ENCODE measurements at places on chromosomes 13 and 19.
A peak's percentile ranks its signal among the peaks of the same experiment; 100 is the strongest.

DNA sequence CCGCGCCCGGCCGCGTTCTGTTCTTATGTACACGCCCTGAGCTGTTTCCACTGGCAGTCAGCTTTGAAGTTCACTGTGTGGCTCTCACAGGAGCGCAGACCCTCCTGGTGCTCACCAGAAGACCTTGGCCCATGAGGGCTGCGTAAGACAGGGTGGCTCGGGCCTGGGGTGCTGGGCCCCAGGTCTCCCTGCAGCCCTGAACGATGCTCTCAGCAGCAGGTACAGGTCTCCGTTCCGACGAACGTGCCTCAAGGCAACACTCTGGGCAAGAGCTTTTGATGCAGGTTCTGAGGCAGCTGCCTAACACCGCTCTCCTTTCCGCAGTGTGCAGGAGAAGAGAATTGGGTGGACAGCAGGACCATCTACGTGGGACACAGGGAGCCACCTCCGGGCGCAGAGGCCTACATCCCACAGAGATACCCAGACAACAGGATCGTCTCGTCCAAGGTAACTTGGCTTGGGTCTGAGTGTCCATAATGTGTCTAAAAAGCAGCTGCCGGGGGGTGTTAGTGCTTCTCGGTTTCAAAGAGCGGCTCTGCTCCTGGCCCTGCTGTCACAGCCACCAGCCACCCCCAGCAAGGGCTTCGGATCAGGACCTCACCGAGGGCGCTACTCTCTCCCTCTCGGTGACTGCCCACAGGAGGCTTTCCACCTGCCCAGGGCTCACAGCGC lies 95.1 kb downstream of the ATP11A start:
- no peak for DNase-seq

GRCh38 chr19:39419003-39419402 lies 6.5 kb downstream of the PLEKHG2 start:
- no peak for DNase-seq

DNA sequence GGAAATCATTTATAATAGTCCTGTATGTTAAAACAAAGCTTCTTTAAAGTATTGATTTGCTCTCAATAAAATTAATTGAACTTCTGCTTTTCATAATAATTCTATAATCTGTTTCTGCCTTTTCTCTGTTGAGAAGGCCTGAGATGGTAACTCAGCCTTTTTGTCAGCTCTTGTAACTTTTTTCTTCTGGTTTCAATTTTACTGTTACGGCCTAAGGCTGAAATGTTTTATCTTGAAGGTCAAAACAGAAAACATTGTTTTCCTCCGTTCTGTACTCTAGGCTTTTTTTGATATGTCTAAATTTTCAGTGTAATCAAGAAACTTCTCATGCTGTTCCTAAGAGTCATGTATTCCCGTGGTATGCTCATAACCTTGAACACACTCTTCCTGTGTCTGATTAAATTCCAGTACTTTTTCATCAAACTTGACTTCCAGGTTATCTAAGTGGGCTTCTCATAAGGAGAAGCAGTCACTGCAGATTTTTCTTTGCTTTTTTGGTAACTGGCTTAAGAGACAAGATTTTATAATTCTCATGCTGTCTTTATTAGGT lies 7.6 kb upstream of the NAXD start:
- no peak for DNase-seq

GRCh38 chr13:29436721-29437280 lies 158.7 kb downstream of the SLC7A1 start:
- no peak for DNase-seq

DNA sequence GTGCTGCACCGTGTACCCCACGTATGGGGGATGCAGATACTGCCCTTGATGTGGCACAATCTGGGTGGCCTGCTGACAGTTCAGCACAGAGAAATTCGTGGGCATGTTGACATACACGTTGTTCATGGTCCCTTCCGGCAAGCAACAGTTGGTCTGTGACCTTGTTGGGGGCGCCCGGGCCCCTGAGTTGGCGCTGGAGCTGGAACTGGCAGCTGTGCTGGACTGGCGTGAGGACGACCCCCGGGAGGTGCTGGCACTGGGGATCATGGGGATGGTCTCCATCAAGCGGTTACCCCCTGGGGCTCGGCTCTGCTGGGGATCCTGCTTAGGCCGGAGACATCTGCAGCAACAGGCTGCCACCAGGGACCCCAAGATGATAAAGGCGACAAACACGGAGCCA lies 5.2 kb downstream of the SHISA2 start:
- no peak for DNase-seq

DNA sequence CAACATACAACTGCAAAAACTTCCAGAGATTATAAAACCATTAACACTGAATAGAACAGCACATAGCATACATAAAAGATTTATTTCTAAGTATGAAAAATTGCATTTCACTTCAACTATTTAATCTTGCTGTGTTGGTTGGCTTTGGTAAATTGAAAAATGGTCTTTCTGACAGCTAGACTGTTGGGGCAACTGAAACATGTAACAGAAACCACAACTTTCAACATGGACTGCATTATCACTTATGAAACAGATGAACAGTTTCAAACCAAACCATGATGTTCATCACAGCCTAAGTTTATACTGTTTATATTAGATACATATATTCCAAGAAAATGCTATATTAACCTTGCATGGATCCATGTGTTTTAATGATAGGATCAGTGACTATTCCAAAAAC lies 324.1 kb upstream of the PCDH9 start:
- DNase-seq, result no peak

GRCh38 chr19:1512671-1513498 lies at the start of gene ADAMTSL5:
ADAMTSL5 (minus strand) TSS chr19:1513019; CDS start chr19:1510943, 2,076 bp downstream.
- DNase-seq, result peak; percentile 82

- no peak for DNase-seq
Measured at GRCh38 chr19:47158367-47158791, 27.7 kb downstream of the SAE1 start.

DNA sequence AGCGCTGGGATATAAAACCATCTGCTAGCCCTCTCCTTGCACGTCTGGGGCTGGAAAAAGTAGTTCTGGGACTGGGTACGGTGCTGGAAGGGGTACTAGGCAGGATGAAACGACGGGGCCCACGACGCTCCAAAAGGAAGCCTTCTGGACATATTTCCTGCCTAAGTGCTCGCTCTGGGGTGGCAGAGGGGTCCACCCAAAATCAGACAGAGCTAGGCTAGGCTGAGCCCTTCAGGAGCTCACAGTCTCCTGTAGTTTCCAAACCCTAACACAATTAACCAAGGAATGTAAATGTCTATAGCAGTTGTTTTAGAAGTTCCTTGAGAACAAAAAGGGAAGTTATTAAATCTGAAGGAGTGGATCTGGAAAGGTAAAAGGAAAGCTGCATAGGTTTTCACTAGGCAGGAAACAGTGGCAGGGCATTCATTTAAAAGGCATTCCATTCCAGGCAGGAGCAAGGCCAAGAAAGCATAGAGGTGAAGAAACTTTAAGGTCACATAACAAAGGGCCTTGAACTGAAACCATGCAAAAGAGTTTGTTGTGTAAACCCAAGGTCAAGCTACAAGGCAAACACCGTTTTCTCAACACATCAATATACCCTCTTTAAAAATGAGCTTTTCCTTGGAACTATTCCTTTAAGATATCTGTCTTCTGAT lies 634 bp upstream of the DIAPH3 start:
- peak; percentile 15 for DNase-seq

DNA sequence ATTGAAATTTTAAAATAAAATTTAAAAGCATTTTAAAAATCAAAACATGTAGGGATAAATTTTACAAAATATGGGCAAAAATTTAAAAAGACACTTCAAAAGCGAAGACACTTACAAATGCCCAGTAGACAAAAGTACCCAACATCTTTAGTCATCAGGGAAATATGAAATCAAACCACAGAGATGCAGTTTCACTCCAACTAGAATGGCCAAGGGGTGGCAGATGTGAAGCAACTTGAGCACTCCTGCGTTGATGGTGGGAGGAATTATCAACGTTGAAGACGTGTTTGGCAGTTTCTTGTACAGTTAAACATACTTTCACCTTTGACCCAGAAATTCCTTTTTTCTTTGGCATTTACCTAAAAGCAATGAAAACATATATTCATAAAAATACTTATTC lies 518.0 kb upstream of the SGCG start:
- DNase-seq, result no peak

DNA sequence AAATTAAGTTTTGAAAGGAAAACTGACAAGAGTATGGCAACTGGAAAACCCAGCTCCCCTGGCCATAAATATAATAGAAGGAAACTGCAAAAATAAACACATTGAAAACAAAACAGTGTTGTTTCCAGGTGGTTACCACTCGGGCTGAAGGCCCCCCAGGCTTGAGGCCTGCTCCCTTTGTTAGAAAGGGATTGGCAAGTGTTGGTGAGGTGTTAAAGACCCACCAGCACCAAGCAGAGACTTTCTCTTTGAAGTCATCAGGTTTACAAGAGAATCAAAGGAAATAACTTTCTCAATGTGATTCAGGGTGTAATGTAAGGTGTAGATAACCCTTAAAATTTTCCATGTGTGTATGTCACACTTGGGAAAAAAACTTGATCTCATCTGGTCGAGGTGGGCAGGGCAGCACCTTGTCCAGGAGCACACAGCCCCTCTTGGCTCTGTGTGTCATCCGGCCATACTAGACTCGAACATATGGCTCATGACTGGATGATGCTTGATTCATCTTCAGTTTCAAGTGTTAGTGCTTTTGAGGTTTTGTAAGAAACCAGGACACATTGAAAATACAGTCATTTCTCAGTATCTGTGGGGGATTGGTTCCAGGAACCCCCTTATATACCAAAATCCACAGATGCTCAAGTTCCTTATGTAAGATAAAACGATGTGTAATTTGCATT lies 7.8 kb downstream of the ACTN4 start:
- DNase-seq, result no peak

- DNase-seq, result no peak
Measured at GRCh38 chr13:28340272-28340793, 154.6 kb downstream of the FLT1 start.

DNA sequence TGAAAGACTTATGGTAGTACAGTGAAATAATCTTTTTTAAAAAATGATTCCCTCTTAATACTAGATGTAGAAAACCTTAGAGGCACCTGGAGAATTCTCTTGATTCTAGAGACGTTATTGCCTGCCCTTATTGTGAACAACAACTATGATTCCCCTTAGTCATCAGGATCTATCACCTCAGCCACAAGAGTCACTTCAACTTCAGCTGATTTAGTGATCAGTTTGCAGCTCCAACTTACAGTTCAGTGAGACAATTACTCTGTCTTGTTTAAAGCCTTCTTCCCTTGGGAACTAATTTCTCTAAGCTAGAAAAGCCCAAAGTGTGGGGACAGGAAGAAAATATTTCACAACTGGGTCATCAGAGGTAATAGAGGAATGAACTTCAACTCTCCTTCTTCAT lies 254.3 kb upstream of the SLITRK1 start:
- DNase-seq, result no peak

DNA sequence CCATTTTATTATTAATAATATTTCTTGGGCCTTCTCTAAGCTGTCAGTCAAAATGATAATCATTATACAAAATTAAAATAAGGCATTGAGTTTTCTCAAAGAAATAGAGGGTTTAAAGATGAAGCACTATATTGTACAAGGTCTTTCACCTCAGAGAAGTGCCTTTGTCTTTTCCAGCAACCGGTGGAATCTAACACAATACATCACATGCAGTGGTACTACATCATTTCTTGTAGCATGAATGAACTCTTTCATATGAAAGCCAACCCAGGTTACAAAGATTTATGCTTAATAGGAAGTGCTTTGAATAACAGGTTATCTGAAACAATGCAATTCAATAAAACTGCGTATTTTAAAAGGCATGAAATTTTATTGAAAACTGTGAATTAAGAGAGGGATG lies 1620.8 kb downstream of the PCDH9 start:
- DNase-seq, result peak; percentile 67

- no peak for DNase-seq
Measured at GRCh38 chr13:30165796-30166195, 141.6 kb downstream of the KATNAL1 start.

DNA sequence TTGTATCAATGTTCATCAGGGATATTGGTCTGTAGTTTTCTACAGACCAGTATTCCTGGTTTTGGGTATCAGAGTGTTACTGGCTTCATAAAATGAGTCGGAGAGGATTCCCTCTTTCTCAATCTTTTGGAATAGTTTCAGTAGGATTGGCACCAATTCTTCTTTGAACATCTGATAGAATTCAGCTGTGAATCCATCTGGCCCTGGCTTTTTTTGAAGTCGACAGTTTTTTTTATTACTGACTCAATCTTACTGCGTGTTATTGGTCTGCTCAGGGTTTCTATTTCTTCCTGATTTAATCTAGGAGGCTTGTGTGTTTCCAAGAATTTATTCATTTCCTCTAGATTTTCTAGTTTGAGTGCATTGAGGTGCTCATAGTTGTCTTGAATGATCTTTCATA lies 11.4 kb downstream of the TEX26 start:
- no peak for DNase-seq

DNA sequence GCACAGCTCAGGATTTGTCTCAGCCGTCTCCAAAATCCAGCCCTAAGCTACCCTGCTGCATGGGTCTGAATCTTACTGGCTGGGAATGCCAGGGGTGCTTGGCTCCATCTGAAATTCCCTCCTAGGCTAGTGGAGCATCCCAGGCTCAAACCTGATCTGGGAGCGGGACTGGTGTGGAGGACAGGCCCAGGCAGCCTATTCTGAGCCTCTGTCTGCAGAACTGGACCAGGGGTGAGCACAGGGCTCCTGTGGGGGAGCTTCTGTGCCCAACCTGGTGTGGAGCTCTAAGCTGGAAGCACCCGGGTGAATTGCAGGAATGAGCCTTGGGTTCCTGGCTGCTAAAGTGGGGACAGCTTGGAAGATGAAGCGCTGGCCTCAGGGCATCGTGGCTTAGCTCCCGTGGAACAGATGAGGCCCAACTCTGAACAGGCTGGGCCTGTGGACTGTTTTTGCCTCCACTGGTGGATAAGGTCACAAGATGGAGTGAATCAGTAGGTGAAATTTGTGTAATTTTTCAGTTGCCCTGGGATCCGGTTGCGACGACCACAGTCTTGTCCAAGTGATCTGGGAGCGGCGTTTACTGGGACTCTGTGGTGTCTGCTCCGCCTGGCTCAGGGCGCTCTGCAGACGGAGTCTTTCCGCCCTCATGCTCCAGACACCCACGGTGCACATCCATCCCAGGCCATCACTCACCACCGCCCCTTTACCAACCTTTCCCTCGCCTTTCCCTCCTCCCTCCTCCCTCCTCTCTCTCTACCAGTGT lies 79.5 kb downstream of the TEX29 start:
- no peak for DNase-seq

DNA sequence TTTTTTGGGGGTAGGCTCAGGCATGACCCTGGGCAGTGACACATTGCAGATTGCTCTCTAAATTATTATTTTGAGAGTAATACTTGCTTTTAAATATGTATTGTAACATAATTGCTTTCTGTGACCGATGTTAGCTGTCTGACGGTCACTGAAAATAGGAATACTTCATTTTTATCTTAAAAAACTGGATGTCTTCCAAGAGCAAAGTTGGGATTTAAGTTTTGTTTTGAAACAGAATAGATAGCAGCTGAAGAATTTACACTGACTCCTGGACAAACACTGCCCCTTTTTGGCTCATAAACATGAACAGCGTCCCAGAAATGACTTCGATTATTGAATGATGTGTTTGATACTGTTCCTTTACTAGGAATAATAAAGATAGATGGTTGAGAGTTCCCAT lies 535.9 kb downstream of the GPC5 start:
- no peak for DNase-seq

All from HAP-1 (cell line).